RCC 7860 (cell line): ENCODE measurements at places on chromosomes 16 and 17.
A peak's percentile ranks its signal among the peaks of the same experiment; 100 is the strongest.

- peak; percentile 9 for DNase-seq
Measured at GRCh38 chr16:46629331-46630219, 8.4 kb upstream of the SHCBP1 start.

GRCh38 chr17:77864234-77865111 lies 94.0 kb upstream of the TNRC6C start:
- DNase-seq = no peak

DNA sequence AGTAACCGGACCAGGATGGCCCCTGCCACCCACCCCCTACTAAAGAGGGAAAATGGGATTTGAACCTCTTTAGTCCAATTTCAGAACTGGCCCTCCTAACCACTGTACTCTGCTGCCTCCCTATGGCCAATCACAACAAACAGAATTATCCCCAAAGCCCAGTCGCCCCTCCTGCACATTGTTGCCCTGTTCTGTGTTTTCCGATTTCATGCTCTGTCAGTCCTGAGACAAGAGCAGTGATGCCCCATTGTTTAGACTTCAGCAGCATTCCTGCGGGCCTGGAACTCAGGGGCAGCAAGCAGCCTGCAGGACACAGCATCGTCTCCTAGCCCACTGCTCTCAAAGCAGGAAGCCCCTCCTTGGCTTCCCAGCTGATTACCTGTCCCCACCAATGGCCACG lies 20.5 kb upstream of the KLHL11 start:
- no peak for DNase-seq

- no peak for DNase-seq
Measured at GRCh38 chr17:17757956-17758845, 76.9 kb downstream of the RAI1 start.

DNA sequence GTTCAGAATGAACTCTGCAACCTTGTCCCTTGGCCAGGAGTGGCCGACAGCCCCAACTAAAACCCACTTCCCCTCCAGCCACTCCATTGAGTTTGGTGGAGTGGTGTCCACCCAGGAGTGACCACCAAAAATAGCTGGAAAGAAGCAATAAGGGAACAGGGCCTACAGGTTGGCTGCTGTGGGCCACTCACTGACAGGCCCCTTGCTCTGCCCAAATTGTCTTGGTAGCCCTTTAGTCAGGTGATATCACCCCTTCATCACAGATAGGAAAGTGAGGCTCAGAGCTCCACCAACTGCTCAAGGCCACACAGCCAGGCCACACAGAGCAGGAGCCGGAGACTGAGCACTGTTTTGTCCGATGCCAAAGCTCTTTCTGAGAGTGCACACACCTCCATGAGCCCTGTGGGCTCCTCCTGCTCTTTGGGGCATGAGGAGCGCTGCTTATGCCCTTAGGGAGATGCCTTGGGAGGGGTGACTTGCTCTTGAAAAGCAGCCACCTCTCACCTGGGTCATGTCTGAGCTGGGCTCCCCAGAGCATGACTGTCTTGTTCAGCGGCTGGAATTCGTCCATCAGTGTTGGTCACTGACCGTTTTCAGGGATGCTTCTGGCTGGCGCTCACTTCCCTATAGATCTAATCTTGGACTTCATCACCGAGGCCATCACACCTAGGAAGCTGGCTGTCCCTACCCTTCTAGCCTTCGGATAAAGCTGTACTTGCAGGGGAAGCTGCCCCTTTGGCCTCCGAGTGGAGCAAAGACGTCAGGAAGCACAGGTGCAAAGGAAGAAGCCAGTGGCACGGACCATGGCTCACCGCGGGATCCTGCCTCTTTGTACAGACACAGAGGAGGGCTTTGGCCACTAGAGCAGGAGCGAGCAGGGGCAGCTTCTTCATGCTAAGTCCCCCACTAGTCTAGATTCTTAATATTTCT lies 186.0 kb upstream of the ZNF469 start:
- no peak for DNase-seq

DNA sequence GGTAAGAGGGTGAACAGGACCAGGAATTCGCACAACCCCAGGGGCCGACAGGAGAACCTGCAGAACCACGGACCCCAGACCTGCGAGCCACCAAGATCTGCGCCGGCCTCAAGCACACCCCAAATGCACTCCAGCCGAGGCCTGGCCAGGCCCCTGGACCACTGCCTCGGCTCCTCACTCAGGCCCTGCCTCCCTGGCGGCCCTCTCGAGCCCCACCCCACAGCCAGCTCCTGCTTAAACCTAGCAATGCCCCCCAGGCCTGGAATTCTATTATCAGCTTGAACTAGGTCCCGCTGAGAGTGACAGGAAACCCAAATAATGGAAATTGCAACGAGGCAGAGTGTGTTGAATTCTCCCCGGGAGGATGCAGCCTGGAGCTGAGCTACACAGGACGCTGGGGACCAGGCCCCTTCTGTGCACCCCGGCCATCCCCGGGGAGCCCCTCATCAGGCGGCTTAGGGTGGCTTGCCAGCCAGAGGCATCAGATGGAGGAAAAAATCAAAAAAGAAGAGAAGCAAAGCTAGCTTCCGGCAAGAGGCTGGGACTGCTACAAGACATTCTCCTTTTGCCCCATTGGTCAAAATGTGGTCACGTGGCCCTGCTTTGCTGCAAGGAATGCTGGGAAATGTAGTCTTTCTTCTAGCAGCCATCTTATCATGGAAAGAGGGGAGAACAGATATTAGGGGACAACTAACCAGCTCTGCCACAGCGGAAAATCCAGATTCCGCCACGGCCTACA lies 2.4 kb upstream of the ENPP7 start:
- peak; percentile 46 for DNase-seq

DNA sequence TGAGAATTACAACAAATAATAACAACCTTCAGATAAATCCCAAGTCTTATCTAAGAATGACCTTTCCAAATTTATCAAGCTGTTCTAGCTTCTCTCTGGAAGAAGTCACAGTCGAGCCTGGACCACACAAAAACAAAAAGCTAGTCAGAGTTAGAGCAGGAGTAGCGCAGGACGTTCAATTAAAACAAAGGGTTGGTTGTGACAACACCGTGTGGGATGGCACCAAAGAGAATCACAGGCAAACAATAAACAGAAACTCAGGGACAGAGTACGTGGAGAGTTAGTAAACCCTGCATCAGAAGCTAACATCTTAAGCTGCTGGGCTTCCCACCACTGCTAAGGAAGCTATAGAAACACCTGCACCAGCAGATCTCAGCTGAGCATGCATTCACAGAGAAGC lies 23.8 kb downstream of the ARHGAP17 start:
- DNase-seq = no peak

DNA sequence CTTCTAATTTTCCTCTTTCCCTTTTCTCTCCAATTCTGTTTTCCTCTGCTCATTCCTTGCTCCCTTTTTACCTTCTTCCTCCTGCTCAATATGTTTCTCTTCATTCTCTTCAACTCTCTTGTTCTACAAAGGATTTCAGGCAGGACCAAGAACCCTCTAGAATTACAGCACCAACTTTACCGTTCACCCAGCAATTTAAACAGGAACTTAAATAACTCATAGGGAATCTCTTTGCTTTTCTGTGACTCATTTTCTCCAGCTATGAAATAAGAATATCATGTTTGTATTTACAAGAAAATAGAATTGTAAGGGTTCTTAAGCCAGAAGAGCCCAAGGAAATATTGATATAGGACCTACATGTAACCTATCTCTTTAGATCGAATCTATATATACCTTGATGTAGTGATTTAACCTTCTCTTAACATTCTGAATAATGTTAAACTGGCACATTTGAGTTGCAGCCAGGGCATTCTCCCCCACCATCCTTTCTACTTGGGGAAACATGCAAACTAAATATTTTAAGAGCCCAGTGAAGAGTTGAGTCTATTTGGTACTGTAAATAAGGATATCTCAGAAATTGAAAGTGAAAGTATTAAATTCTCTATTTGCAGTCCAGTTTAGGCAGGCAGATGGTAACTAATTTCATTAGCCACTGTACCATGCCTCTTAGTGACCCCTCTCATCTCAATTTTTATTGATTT lies 137.0 kb downstream of the ANKFN1 start:
- no peak for DNase-seq

- no peak for DNase-seq
Measured at GRCh38 chr16:22614271-22614947, 103.7 kb downstream of the NPIPB5 start.

- DNase-seq = no peak
Measured at GRCh38 chr16:75062976-75063346, 53.6 kb downstream of the LDHD start.

DNA sequence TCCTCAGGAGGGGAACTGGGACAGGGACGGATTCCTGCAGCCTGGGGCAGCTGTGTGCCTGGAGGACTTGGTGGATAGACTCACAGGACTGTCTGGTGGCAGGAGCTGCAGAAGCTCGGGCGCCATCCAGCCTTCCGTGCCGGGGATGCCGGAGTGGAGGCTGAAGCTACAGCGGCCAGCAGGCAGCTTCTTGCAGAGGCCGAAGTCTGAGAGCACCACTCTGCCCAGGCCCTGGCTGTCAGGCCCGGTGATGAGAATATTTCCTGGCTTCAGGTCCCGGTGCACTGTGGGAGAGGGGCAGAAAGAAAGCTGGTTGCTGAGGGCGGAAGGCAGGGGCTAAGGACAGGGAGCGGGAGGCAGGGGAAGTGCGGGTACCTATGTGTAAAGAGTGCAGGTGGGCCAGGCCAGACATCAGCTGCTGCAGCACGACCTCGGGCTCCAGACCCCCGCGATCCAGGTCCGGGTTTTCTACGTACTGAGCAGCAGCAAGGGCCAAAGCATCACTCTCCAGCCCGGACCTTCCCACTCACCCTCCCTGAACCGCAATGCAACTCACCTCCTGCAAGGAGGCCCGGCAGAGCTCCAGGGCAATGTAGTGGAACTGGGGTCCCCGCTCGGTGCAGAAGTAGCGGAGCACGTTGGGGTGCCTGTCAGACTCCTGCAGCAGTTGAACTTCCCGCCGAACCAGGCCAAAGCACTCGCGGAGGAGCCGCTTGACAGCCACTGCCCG lies 16.1 kb downstream of the PLK1 start:
- DNase-seq = no peak

DNA sequence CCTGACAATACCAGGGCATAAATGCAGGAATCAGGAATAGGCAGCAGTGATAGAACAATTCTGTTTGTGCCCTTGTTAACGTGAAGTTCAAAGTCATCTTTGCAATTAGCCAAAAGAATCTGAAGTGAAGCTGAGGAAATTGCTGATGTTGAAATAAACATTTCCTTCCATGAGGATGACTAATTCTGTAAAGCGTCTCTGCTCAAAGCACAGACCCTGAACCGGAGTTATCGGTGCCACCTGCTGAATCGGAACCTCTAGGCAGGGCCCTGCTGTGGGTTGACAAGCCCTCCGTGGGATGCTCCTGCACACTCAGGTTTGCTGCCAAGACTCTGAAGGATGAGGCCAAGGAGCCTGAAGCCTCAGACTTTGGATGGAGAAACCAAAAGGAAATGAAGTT lies 37.0 kb upstream of the CDH1 start:
- DNase-seq = no peak

- no peak for DNase-seq
Measured at GRCh38 chr17:51427856-51428255, 167.5 kb downstream of the UTP18 start.

DNA sequence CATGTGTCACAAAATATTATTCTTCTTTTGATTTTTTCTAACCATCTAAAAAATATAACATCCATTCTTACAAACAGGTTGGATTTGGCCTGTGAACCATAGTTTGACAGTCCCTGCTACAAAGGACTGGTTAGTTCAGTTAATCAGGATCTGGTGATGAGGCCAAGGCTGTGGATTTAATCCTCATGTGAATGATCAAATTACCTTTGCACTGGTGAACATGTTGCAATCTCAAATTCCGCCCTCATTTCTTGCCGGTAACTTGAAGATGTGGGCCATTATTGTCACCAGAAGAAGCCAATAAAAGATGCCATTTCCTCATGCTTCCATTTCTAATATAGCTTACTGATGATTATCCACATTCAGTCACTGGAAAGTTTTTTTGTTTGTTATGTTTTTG lies 35.3 kb upstream of the YPEL2 start:
- no peak for DNase-seq

GRCh38 chr16:30457256-30457655 lies 11.6 kb upstream of the SEPHS2 start:
- DNase-seq = no peak

- no peak for DNase-seq
Measured at GRCh38 chr16:15055141-15056053, 477 bp downstream of the NTAN1 start.

- DNase-seq = no peak
Measured at GRCh38 chr16:85168732-85169256, 56.5 kb upstream of the CIBAR2 start.

DNA sequence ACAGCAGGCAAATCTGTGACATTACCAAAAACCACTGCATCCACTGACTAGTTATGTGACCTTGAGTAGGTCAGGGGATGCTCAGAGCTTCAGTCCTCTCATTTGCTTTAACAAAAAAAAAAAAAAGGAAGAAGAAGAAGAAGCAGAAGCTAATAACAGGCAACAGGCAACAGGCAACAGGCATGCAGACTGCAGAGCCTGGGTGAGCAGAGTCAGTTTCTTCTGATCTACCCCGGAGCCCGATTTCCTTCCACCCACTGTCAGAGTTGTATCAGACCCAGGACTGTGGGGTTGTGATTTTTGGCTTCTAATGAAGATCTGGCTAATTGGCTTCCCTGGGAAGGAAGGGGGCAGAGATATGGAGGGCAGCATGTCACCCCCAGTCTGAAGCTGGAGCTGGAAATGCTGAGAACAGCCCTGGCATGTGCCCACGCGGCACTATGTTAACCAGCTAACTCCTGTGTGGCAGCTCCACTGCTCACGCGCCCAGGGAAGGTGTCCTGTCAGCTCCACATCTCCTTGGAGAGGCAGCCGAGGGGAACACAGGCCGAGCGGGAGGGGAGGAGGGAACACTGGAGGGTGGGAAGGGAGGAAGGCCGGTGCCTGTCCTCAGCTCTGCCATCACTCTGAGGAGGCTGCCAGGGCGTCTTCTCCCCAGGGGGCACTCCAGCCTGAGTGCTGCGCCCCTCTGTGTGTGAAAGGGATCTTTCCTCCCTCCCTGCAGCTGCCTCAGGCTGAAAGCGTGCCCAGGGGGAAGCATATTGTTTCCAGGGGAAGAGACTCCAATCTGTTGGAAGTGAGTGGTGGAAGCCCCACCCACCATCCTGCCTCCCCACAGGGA lies 17.6 kb downstream of the SRCIN1 start:
- no peak for DNase-seq

GRCh38 chr17:30429155-30429554 lies 48.1 kb upstream of the GOSR1 start:
- no peak for DNase-seq

DNA sequence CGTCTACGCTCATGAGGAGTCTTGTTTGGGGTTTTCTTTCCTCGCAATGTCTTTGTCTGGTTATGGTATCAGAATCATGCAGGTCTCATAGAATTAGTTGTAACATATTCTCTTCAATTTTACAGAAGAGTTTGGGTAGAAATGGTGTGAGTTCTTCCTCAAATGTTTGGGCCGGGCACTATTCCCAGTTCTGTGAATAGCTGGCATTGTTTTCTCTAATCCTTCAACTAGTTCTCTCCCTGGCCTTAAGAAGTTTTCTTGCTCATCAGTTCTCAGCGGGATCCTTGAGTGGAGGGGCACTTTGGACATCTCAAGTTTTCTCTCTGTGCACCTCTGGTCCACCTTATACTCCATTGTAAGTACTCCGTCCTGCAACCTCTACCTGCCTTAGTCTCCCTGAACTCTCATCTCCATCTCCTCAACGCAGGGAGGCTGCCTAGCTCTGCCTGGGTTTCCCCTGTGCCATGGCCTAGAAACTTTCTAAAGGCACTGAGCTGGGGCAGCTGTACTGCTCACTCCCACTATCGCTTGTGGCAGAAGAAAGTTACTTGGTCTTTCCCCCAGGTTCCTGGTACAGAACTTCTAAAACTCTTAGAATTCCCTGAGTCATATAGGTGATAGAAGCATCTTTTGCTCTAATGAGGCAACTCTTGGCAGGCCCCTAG lies 16.9 kb downstream of the NSMCE1 start:
- DNase-seq = no peak

GRCh38 chr17:7823581-7824001 lies 10.4 kb upstream of the KDM6B start:
- no peak for DNase-seq
